NCI-H345 (cell line): ENCODE measurements at places on chromosomes 2 and 18.
A peak's percentile ranks its signal among the peaks of the same experiment; 100 is the strongest.

DNA sequence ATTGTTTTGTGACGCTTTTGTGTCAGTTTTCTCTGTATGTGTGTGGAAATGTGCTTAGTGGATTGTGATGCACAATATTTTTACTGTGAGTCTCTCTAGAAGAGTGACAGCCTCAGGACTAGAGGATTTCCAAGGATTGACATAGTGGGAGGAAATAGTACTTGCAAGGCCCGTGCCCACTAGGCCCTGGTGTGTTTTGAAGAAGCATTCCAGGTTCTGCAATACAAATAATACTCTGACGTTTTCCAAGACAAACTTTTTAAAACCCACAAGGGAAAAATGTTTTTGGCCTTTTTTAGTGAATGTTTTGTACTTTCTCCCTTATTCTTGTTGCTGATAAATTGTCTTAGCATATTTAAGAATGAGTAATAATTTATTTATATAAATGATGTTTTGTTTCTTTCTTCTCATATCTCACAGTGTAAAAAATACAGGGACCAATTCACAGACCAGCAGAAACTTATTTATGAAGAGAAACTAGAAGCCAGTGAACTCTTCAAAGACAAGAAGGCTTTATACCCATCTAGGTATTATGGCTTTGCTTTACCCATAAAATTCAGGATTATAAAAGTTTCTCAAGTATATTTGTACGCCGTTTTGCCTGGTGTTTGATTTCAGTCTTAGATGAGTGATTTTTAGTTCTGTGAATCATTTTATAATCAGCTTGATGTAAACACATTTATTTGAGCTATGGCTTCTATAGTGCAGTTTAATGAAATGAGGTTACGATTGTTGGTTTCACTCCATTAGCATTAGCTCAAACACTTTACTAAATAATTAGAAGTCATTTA is 165.6 kb downstream of the MYO1B start:
- DNase-seq: no peak

DNA sequence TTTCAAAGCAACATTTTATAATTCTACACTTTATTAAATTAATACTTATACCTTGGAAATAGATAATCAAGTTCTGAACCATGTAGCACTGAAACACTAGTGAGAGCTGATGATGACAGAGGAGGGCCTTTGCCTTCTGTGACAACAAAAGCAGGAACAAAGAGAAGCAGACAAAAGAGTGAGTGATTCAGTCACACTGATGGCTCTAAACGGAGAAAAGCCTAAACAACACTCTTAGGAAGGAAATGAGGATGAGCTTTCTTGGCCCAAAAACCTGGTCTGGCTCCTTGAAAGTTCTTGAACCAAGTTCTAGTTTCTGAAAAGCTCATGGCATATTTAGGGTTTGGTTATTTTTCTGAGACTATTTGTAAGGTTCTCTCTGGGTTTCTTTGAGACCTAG is 271.9 kb downstream of the DPP10 start:
- DNase-seq: no peak

DNA sequence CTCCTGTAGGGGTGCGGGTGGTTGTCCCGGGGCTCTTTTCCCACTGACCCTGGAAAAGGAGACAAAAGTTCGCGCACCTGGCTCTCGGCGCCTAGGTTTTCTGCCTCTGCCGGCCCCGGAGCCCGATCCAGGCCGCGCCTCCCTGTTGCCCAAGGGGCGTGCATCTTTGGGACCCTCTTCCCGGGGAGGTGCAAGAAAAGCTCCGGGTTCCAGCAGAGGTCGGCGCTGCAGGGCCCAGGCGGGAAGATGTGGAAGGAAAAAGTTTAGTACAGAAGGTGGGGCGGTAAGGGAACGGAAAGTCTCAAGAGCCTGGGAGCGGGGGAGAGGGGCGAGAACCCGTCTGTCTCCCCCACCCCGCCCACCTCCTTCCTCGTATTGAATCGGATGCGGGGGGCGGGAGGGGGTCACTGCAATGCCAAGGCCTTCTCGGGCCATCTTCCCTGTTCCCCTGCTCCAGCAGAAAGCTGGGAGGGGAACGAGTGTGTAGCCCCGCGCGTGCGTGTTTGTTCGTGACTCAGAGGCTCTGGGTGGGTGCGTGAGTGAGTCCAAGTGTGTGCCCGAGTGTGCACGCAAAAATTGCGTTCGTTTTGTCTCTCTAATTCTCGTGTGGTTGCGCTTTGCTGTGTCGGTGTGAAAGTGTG is 6.3 kb upstream of the EN1 start:
- no peak for DNase-seq

GRCh38 chr2:112004253-112004645 is 50.8 kb upstream of the TMEM87B start:
- DNase-seq: no peak

GRCh38 chr2:195572895-195573683 is 83.9 kb upstream of the SLC39A10 start:
- no peak for DNase-seq

DNA sequence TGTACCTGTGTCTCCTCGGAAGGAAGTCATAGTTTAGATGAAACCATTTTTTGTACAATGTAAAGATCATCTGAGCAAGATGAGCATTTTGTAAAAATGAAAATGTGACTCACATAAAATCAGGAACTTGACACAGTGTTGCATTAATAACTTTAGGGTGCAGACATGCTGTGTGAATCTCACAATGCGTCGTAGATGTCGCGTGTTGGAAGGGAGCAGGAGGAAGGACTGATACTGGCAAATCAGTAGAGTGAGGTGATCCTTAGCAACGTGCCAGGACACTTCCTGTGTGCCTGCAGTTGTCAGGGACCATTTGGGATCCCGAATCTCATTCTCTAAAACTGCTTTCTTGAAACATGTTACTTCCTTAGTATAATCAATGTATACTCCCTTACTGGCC is 103.1 kb downstream of the SH3BP4 start:
- DNase-seq: no peak

DNA sequence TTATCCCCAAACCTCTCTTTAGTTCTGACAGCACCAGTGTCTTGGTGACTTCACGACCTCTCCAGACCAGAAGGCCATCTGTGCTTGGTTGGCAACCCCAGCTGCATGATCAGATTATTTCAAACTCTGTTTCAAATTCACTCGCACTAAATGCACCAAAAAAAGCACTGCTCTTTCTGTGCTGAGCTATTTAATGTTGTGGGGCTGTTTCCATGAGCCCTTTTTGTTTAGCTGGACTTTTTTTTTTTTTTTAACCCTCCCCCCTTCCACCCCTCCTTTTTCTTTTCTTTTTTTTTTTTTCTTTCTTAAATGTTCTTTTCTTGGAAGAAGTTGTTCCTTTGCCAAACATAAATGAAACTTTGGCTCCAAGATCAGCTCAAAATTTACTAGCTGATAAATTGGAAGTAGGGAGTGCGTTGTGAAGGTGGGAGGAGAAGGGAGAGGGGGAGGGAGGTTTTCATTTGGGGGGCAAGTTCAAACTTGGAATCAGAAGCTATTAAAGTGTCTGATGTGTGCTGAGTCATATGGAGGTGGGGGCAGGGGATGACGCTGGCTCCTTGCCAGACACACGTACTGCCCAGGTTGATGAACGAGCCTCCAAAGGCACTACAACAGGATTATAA is 543.0 kb upstream of the TNP1 start:
- DNase-seq: peak; percentile 34

DNA sequence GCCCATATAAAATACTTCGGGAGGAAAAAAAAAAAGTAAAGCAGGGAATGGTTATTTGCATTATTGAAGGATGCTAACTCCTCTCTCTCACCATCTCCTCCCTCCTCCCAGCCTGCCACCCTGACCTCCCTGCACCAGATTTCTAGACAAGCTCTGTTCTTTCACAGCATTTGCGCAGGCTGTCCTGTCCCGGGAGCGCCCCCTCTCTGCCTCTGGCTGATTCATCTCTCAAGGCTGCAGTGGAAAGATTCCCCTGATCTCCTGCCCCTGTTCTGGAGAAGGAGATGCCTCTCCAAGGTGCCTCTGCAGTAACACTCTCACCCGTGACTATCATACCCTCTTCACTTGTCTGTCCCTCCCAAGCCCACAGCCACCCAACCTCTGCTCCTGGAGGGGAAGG is 38.5 kb downstream of the COL4A4 start:
- no peak for DNase-seq

GRCh38 chr2:38030635-38031355 is 45.2 kb downstream of the CYP1B1 start:
- no peak for DNase-seq

- no peak for DNase-seq
These were observed 39.4 kb downstream of the TRAPPC12 start for GRCh38 chr2:3418766-3419404.

GRCh38 chr2:204657024-204657423 is 111.7 kb downstream of the PARD3B start:
- no peak for DNase-seq

GRCh38 chr2:174176898-174177297 is 71.4 kb downstream of the OLA1 start:
- peak; percentile 37 for DNase-seq

DNA sequence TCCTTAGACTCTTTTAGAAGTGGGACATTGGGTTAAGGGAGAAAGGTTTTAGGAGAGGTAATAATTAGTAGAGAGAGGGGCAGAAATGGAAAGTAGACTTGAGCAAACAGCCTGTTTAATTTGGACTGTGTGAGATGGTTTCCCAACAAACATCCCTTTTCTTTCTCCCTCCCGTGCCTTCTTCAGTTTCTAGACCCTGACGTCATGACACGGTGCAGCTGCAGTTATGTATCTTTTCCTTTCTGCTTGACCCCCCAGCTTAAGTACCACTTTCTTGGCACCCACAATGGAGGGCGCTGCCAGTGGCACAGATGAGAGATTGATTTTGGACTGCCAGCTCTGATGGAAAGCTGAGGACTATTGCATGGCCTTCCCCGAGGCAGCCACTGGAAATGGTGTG is 86.9 kb upstream of the FAM136A start:
- DNase-seq: no peak

GRCh38 chr2:19021721-19022120 is 336.7 kb downstream of the OSR1 start:
- no peak for DNase-seq

- DNase-seq: no peak
These were observed 65.7 kb upstream of the CTAGE1 start for GRCh38 chr18:22483407-22483806.

GRCh38 chr18:23401400-23402347 is 51.4 kb upstream of the RIOK3 start:
- DNase-seq: no peak
